ENCODE measurements at places on chromosomes 7 and 10.

- no peak for DNase-seq
Measured at GRCh38 chr7:130966246-130967009, 232.4 kb upstream of the KLF14 start.

GRCh38 chr7:41881331-41882130, 178.6 kb upstream of the INHBA start:
- no peak for DNase-seq

DNA sequence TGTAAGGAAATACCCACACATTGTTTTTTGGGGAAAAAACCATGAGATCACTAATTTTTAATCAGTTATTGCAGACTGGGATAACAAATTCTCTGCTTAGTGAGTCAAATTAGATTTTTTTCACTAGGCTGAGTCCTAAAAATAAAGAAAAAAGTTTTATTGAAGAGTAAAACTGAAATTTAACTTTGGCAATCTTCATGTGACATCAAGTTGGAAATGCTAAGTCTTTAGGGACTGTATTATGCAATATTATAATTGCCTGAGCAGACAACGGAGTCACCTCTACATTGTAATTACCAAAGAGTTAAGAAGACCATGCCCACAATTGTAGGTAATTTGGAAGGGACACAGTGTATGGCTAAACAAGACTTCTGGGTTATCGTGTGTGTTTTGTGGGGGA, 2.2 kb upstream of the CLEC5A start:
- no peak for DNase-seq

DNA sequence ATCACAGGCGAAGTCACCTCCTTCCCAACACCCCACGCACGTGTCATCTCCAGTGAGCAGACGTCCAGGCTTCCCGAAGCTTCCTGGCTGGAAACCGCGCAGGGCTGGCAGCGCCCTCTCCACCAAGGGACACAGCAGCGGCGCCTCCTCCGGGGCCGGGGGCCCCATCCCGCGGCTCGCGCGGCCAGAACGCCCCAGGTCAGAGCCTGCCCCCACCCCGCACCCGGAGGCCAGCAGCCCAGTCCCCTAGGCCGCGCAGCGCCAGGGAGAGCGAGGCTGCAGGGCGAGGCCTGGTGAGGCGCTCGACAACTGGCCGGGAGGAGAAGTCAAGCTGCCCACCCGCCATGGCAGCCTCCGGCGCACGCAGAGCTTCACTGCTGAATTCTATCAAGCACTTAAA, 247.0 kb downstream of the SEMA3D start:
- DNase-seq = no peak

GRCh38 chr7:130906575-130906974, 172.6 kb upstream of the KLF14 start:
- DNase-seq = no peak

DNA sequence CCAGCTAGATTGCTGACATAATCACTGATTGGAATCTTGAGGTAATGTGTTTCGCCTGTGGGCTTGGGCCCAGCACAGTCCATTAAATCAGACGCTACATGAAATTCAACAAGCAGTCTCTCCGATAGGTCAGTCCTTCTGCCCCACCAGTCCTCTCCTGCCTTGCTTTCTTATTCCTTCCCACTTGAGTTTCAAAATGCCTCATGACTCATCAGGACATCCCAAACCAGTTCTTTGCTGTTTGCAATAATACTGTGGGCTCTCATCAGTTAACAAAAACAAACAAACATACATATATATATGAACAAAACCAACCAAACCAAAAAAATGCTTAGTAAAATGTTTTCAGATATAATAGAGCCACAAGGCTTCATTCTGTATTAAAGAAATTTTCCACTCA, 599.0 kb downstream of the SORCS1 start:
- no peak for DNase-seq

DNA sequence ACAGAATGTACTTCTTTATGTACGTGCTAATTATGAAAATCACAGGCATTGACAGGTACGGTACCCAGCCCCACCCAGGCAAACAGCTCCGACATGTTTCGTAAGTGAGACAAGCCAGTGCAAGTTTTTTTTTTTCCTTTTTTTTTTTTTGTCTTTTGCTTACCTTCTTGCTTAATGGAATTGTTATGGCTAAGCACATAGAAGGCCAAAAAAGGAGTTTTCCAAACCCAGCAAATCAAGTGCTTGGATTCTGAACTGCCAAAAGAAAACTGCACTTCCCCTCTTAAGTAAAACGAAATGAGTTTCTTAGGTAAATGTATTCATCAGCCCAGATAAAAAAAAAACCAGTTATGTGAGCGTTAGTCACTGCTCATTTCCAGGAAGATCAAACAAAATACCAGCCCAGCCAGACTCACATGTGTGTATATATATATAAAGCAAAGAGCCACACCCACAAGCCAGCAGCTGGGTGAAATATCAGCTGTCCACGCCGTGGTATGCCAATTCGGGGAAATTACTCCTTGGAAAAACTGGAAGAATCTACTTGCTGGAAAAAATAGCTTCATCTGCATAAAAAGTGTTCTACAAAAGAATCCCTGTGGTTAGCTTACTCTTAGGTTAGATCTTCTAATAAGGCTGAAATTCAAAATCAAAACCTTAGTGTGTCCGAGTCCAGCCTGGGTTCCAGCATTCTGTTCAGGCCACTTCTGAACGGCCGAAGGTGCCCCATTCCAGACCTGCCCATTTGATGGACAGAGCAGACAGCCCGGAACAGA, 8.0 kb downstream of the KLF6 start:
- DNase-seq = no peak
